MG63 (cell line): ENCODE measurements at places on chromosomes 16 and 17.

DNA sequence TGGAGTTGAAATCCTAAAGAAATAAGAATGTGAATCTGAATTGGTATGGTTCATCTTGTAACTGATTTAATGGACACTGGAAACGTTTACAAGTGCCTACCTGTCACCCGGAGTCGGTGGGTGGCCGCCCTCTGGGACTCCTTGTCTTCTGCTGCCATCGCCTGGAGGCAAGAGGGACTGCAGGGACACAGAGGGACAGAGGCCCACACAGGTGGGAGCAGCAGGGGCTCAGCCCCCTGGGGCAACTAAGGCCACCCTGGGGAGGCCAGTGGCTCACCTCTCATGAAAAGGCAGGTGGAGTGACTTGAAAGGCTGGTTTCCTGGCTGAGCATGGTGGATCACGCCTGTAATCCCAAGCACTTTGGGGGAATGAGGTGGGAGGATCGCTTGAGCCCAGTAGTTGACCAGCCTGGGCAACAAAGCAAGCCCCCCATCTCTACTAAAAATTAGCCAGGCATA, 23.2 kb downstream of the TMEM92 start:
- DNase-seq = peak; percentile 64

DNA sequence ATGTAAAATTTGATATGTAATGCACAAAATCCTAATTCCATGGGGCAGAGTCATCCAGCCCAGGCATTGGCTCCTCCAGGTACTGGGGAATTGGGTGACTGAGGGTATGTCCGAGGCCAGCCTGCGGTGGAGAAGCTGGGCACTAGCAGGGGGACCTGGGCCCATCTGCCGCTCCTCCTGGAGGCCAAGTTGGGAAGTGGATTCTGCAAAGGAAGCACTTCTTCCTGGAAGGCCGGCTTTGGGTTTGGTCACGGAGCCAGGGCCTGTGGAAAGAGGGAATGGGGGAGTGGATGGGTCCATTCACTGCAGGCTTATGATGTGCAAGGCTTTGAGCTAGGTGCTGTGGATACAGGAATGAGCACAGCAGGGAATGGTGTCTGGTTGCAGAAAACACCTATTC, 85.8 kb downstream of the GNAO1 start:
- peak; percentile 54 for DNase-seq

DNA sequence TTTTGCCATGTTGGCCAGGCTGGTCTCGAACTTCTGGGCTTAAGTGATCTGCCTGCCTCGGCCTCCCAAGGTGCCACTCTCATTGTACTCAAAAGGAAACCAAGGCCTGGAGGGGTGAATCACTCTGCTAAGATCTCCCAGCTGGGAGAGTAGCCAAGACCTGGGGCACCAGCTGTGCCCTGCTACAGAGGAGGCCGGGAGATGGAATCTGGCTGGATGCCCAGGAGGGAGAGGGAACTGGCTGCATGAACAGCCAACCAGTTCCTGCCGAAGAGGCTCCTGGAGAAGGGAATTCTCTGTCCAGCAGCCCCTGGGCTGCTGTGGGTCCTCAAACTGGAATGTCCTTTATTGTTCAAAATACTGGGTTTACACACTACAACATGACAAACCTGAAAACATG, 238.7 kb upstream of the CIBAR2 start:
- DNase-seq = peak; percentile 97

DNA sequence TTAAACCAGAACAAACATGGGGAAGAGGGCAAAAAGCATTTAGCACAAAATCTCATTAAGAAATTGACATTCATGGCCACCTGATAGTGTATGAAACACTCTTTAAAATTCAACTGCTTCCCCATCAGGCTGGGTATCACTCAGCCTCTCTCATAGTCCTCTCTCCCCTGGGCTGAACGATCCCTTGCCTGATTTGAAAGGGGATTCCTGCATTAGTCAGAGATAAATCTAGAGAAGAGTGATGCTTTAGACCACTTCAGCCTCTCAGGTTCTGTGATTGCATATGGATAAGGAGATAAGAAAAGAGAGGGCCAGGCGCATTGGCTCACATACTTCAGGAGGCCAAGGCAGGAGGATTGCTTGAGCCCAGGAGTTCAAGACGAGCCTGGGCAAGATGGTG, 280.0 kb downstream of the SOX9 start:
- no peak for DNase-seq

GRCh38 chr17:63116967-63117830, 151.2 kb downstream of the TANC2 start:
- no peak for DNase-seq

- DNase-seq = no peak
These were observed 265.3 kb downstream of the SEC14L1 start for GRCh38 chr17:77405867-77406732.

GRCh38 chr17:18319604-18320256, 4.6 kb downstream of the SMCR8 start:
- DNase-seq = no peak

DNA sequence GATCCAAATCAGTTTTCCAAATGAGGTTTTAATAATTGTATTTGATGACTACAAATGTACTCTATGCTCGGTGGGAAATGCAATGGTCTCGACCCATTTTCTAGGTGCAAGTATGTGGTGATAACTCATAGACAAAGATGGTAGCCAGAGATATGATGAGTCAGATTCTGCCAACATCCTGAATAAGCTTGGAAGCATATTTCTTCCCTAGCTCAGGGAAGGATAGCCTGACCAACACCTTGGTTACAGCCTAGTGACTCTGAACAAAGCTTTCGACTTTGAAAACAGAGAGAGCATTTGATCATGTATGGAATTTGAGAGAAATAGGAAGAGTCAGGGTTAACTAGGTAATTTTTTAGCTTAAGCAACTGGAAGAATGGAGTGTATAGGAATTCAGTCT, 128.3 kb upstream of the MYOCD start:
- DNase-seq = no peak

GRCh38 chr16:50209546-50210265, 56.6 kb downstream of the TENT4B start:
- DNase-seq = no peak

GRCh38 chr16:77724174-77724573, 1.9 kb downstream of the NUDT7 start:
- no peak for DNase-seq

GRCh38 chr17:81719410-81720266, 7.6 kb downstream of the SLC25A10 start:
- no peak for DNase-seq

DNA sequence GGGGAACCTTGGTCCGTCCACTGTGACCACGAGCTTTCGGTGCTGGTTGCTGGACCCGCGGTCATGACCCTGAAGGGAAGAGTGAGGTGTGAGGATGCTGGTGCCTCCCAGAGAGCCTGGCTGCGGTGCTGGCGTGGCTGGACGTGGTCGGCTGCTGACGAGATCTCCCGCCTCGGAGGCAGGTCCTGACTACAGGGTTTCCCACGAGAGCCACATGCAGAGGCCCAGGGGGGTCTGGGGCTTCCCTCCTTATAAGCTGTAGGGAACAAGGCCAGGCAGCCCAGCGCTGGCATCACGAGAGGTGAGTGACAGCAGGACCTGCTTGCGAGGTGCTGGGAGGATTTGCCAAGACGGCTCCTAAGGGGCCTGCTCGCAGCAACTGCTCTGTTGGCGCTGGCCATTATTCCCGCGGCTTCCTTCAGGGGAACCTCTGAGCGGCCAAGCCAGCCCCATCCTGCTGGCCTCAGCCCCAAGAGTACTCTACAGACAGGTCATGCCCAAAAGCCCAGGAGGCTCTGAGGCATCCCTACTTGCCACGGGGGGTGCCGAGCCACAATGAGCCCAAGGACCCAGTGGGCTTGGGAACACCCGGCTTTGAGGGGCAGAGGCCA, 134.8 kb downstream of the FOXL1 start:
- DNase-seq = no peak
